ENCODE measurements at places on chromosomes 1 and 21.

- DNase-seq = no peak
Observed at GRCh38 chr1:21511579-21512522, 2.6 kb downstream of the ALPL start.

DNA sequence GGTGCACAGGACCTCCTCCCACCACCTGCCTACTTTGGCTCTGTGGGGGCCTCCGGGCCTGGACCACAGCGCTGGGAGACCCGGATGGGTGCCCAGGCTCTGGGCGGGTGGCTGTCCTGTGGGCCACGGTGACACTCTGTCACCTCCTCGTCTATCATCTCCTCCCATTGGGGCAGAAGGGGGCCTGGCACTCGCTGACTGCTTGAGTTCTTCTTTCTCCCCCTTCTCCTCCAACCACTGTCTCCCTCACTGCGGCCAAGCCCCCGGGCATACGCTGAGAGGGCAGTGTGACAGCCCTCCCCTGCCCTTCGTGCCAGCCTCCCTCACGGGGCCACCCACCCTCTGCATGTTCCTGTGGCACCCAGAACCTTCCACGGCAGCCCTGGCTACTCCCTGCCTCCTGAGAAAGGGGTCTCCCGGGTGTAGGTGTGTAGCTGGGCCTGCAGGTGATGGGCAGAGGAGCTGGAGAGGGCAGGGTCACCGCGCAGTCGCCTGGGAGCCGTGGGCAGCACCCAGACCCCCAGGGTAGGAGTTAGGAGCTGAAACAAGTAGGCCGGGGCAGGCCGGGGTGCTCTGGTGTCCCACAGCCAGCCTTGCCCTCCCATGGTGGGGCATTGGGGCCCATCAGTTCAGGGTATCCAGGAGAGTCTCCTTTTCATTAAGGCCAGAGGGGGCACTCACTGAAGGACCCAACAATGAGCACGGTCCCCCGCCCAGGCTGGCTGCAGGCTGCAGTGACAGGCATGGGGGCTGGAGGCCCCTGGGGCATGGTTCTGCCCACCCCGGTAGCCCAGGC is 9.2 kb upstream of the ARF1 start:
- DNase-seq = no peak

- DNase-seq = no peak
Observed at GRCh38 chr1:226444901-226445300, 37.0 kb upstream of the PARP1 start.

- DNase-seq = no peak
Observed at GRCh38 chr1:150775276-150775675, 9.7 kb upstream of the CTSS start.

- DNase-seq = no peak
Observed at GRCh38 chr1:1554926-1555915, 14.8 kb upstream of the TMEM240 start.

DNA sequence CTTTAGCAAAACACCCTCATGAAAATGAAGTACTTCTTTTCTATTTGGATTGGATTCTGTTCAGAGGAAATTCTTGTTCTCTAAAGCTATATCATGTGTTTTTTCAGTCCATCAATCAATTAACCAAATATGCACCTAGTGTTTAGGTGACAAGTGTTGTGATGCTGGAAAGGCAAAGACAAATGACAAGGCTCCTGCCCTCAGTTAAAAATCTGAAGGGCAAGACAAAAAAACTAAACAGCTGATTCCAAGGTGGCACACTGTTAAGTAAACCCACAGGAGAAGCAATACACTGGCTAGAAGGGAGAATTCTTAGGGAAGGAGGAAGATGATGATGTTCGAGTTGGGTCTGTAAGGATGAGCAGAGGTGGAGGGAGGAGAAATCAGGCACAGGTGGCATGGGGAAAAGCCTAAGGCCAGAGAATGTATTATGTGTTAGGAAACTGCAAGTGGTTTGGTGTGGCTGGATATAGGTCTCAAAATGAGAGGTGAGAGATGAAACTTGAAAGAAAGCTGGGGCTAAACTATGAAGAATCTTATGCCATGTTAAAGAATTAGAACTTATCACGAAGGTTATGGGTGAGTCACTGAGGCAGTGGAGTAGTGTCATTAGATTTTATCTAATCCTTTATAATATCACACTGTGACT is 51.8 kb upstream of the GFI1 start:
- no peak for DNase-seq

DNA sequence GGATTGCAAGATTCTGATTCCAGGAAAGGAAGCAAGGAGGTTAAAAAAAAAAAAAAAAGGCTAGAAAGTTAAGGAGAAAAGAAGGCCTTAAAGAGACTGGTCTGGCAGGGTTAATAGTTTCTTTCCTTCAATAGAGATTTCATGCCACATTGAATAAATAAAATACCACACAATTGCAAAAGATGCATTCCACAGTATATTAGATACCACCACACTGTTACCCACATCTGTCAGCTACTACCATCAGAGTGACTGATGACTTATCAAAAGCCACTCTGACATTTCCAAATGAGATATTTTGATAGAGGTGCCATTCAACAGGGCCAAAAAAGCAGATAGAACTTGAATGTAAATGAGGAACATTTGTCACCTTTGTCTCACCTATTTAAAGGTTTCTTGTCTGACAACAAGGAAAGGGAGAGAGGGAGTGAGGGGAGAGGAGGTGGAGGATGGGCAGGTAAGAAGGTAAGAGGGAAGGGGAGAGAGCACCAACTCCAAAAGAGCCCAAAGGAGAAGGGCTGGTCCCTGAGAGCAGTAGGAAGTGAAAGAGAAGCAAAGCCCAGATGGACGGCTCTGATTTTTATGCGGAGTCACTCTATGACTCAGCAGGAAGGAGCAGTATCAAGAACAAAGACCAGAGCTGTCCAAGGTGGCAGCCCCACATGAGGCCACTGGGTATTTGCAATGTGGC is 38.3 kb downstream of the LRRN2 start:
- DNase-seq = no peak

DNA sequence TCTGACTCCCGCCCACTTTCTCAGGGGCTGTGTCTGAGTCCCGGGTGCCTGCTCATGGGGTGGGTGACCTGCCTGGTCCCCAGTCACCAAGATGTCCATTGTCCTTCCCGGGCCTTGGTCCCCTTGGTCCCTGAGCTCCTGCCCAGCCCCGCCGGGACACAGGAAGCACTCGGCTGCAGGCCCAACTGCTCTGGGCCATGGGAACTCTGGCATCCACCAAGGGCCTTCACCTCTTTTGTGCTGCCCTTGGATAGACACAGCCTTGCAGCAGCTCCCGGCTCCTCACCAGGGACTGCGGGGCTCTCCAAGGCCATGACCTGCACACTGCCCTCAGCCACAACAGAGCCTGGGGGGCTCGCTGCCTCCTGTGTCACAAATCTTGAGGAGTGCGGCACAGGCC is 22.1 kb upstream of the MX1 start:
- no peak for DNase-seq

DNA sequence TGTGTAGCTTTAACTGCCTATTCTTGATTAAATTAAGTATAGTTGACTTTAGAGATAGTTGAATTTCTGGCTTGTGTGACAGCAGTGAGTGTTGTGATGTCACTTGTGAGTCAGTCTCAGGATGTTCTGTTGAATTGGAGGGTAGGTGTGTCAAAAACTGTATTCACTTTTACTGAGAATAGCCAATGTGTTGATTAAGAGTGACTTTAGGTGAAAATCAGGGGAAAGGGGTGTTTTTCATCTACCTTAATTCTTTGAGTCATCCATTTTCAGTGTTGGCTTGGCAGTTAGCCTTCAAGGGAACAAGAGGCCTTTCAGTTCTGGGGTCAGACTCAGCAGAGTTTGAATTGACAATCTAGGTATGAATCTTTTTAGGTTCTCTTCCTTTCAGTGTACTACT is 75.9 kb downstream of the CDC14A start:
- no peak for DNase-seq

DNA sequence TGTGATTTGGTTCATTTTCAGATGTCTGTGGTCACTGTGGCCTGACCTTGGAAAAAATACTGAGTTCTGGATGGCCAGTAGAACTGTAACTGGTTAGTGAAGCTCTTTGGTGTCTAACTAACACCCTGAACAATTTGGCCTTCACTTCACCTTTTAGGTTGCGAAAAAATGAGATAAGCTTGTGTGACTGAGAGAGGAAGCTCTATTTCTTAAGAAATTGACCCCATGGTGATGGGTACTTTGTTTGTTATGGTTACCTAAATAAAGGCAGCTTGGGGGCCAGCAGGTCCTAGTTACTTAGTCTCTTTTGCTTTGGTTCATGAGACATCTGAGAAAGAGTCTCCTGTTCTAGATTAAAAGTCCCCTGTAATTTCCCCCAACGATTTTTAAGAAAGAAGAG is 181.6 kb downstream of the ZNF326 start:
- DNase-seq = no peak

DNA sequence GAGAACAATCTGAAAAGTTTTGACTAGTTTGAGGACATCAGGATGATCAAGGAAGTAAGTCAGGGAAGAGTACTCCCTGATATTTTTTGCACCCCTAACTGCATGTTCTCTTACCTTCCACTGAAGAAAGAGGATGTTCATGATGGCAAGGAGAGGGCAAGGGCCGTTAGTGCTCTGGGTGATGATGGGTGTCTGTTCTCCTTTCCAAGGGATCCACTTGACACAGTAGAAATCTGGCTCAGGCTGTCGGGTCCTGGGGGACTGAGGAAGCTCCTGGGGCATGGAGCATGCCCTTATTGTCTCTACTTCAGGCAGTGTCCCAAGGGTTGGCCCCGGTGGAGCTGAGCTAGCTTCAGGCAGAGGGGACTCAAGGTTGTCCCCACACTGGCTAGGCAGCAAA is 4.7 kb downstream of the MINDY1 start:
- DNase-seq = no peak

GRCh38 chr1:29398431-29398830 is 162.1 kb downstream of the PTPRU start:
- no peak for DNase-seq

DNA sequence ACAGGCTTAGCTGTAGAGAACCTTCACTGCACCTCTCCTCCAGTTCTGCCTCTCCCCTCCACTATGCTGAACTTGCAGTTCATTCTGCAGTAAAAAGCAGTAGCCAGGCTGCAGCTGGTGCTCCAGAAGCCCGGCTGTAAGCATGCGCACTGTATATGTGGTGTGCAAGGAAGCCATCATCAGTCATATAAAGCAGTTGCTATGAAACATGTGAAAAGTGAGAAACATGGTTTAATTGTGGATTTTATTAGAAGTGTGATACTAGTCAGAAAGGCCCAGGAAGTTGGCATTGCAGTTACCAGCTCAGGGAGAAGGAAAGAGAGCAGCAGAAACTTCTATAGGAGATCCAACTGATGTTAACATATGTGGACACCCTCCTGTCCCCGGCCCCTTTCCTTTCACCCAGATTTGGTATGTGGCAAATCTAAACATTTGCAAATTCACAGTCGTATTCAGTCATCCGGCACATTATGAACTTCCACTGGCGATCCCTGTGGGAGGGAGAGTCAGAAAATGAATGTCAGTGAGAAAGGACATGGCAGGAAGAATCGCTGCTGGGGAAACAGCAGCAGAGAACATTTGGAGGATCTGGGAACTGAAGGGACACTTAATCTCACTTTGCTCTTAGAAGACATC is 32.8 kb downstream of the DPT start:
- DNase-seq = no peak

GRCh38 chr1:51342591-51343206 is 12.3 kb upstream of the TTC39A start:
- DNase-seq = no peak

DNA sequence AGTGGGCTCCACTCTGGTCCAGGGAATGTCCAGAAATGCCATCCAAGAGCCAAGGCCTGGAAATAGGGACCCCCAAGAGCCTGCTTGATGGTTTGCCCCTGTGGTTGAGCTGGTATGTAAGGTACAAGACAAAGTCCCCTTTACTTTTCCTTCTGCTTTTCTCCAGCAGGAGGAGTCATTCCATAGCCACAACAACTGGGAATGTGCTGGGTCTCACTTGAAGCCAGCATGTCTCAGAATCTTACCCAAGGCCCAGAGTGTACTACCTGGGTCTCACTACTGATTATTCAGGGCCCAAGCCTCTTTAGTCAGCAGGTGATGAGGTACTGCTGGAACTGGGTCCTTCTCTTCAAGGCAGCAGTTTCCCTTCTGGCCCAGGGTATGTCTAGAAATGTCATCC is 62.1 kb upstream of the CD55 start:
- no peak for DNase-seq

DNA sequence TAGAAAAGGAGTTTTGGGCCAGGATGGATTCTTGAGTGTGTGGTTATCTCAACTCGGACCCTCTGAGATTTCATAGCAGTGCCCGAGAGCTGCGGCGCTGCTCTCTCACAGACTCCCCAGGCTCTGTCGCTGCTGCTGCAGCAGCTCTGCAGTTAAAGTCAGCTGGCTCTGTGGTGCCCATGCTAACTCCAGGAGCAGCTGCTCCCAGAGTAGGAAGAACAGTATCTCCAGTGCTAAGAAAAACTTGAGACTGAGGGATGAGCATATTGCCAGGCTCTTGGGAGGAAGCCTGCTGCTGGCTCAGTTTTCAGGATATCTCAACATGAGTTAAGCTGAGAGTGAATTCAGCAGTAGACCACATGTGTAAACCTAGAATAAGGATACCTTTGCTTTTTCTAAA is 4.5 kb downstream of the LCE2D start:
- DNase-seq = no peak

DNA sequence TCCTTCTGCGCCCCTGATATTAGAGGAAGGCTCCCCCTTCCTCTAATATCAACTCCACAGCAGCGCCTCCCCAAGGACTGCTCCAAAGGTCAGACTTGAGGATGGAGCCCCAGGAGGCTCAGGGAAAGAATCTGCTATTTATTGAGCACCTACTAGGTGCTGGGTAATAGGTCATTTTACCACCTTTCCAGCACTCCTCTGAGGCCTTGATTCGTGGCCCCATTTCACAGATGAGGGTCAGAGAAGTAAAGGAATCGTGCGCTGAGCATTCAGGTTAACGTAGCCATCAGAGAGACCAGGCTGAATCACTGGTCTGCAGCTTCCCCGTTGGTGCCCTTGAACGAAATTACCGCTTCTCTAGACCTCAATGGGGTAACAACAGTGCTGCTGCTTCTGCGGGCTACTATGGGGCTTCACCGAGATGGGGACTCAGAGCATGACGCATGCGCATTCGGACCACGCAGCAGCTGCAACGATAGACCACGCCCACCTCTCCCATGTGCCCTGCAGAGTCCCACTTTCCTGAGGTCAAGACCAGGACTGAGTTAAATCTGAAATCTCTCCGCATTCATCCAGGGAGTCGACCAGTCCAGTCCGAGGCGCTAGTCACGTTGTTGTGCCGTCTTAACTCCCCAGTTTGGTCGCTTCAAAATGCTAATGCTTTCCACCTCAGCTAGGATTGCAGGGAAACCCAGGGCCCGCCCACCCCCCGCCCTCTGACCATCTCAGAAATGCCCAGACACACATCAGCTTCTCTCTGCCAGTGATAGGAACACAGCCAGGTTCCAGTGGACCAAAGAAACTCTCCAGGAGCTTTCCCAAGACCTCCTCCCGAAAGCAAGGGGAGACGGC is 12.9 kb downstream of the CAMK2N1 start:
- peak; percentile 68 for DNase-seq

- no peak for DNase-seq
Observed at GRCh38 chr1:161172349-161172748, 5.0 kb downstream of the B4GALT3 start.

- DNase-seq = no peak
Observed at GRCh38 chr1:2777424-2778219, 23.9 kb downstream of the TTC34 start.
